Activated CD4-positive, alpha-beta T cell treated with anti-CD3 and anti-CD28 coated beads, Interleukin-2, amount 10 ng/mL, durations not matched to agents 24 days and 14 days (primary cell): ENCODE measurements at places on chromosomes 16 and 17. TPM values are rescaled to one million over a fixed set of nuclear protein-coding genes. Genes with fewer than 3 reads are reported as not detected.
A peak's percentile ranks its signal among the peaks of the same experiment; 100 is the strongest.

DNA sequence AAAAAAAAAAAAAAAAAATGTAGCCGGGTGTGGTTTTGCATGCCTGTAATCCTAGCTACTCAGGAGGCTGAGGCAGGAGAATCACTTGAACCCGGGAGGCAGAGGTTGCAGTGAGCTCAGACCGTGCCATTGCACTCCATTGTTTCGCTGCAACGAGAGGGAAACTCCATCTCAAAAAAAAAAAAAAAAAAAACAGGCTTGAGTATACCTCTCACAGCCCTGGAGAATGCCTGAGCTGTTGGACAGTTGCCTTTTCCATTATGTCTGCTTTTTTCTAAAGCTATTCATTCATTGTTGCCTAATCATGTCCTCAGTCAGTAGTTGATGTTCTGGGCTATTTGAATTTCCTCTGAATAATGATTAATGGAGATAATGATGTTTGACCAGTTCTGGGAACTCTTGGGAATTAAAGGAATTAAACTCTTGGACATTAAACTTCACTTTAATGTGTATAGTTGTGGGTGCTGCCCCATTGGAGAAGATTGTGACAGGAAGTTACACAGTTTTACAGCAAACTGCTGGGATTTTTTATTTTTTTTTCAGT, 11.8 kb downstream of the HMOX2 start:
- peaks cover 43% of the 10 kb centered on the region for H3K4me1 ChIP-seq
- peak; percentile 65 for DNase-seq
- peak overlapping the region; percentile 80 for H3K4me3 ChIP-seq
- H3K27me3 ChIP-seq = no peaks in the 10 kb centered on the region

- peak; percentile 55 for DNase-seq
- peak overlapping the region; percentile 36 for H3K27ac ChIP-seq
- H3K27me3 ChIP-seq = peaks cover 6% of the 10 kb centered on the region
- H3K4me1 ChIP-seq = peaks cover 18% of the 10 kb centered on the region
These were observed 19.0 kb upstream of the ADCY7 start for GRCh38 chr16:50247123-50247905.

ACAP1 gene
- 262 and 275 TPM in 2 replicates for total RNA-seq

DNA sequence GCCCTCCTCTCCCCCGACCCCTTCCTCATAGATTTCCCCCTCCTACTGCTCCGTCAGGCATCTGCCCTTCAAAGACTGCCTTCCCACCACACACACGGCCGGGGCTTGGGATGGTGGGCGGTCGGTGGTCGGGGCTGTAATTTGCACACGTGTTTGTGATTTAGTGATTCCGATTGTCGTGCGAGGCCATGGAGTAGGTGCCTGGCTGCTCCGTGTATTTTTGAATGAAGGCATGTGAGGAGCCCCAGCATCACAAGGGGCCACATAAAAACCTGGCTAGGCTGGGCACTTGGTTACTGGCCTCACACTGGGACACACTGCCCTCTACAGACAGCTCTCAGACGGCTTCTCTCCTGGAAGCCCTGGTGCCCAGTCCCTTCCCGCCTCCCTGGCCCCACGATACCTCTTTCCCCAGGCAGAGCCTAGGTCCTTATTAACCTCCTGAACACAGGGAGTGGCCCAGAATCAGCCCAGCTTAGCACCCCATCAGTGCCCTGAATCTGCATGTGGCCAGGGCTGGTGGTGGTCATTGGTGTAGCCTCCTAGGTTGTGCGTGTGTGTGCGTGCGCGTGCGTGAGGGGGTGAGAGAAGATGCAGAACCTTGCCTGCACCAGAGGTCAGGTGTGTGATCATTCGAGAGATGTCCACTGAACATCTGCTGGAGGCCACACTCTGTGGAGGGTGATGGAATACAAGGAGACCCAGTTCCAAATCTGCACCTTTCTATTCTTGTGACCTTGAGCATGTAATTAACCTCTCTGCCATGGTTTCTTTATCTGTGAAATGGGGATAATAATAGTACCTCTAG, 1.3 kb upstream of the SOCS1 start:
- H3K36me3 ChIP-seq = peaks cover 30% of the 10 kb centered on the region
- H3K27me3 ChIP-seq = no peaks in the 10 kb centered on the region
- H3K27ac ChIP-seq = peak overlapping the region; percentile 97
- H3K4me3 ChIP-seq = peak overlapping the region; percentile 99

DLG4 gene
- 12.4 and 14.0 TPM in 2 replicates for total RNA-seq

CAMTA2 gene
- total RNA-seq = 87.7 and 89.7 TPM in 2 replicates

DNA sequence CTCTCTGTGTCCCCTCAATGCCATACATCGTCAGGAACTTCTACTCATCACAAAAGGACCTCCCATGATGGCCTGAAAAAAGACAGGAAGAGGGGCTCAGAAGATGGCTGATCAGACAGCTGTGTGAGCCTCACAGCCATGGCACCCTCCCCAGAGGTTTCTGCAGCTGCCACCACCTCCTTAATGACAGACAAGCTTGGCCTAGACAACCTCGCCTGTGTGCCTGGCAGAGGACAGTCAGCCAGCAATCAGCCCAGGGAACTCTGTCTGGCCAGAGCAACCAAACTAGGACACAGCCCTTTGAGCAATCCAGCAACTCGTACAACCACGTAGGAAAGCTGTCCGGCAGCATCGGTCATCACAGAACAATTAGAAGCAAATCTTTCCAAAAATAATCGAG, 54.2 kb upstream of the MED9 start:
- H3K36me3 ChIP-seq = no peaks in the 10 kb centered on the region
- H3K4me1 ChIP-seq = peaks cover 2% of the 10 kb centered on the region
- no peak overlapping the region for H3K27ac ChIP-seq

DNA sequence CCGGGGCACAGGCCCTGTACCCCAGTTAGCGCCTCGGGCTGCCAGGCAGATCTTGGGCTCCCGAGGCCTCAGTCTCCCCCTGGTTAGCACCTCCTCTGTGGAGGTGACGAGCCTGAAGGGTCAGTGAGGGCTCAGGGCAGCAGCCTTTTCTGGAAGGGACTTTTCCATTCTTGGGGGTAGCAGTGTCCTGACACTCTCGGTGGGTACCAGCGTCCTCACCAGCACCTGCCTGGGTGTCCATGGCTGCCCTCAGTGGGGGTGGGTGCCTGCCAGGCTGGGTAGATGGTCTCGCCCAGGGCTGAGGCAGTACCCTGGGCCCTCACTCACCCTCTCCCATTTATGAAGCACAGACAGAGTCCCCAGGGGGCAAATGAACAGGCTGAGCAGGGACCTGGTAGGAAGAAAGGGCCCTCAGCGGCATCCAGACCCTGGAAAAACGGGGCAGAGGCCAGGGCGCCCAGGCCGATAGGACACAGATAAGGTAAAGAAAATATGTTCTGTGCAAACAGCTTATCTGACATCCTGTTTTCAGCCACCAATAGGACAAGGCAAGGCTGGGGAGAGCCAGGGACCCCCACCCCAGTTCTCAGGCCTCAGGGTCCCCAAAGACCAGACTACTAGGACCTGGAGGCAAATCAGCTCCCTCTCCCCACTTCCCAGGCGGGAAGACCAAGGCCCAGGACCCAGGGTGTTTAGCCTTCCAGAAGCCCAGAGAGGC, 50.9 kb downstream of the ZFPM1 start:
- no peaks in the 10 kb centered on the region for H3K36me3 ChIP-seq
- no peak overlapping the region for H3K27ac ChIP-seq
- peaks cover 1% of the 10 kb centered on the region for H3K4me1 ChIP-seq
- no peak overlapping the region for H3K4me3 ChIP-seq
- no peak for DNase-seq

DNA sequence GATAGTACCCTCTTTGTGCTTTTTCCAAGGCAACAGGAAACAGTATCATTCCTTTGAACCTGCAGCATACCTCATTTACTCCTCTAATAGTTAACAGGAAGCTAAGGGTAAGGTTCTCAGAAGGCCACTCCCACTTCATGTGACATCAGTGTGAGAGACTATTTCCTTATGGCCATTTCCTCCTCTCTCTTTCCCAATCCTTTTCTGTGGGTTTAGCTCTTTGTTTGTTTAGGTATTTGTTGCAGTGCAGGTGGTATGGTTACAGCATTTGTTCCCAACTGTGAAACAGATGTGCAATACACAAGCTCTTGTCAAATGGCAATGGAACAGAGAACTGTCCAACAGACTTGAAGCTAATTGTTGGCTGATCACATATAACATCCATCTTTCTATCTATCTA, 14.7 kb downstream of the TMC5 start:
- no peak overlapping the region for H3K27ac ChIP-seq
- no peak overlapping the region for H3K4me3 ChIP-seq
- DNase-seq = peak; percentile 55
- no peaks in the 10 kb centered on the region for H3K36me3 ChIP-seq
- peaks cover 9% of the 10 kb centered on the region for H3K4me1 ChIP-seq

DNA sequence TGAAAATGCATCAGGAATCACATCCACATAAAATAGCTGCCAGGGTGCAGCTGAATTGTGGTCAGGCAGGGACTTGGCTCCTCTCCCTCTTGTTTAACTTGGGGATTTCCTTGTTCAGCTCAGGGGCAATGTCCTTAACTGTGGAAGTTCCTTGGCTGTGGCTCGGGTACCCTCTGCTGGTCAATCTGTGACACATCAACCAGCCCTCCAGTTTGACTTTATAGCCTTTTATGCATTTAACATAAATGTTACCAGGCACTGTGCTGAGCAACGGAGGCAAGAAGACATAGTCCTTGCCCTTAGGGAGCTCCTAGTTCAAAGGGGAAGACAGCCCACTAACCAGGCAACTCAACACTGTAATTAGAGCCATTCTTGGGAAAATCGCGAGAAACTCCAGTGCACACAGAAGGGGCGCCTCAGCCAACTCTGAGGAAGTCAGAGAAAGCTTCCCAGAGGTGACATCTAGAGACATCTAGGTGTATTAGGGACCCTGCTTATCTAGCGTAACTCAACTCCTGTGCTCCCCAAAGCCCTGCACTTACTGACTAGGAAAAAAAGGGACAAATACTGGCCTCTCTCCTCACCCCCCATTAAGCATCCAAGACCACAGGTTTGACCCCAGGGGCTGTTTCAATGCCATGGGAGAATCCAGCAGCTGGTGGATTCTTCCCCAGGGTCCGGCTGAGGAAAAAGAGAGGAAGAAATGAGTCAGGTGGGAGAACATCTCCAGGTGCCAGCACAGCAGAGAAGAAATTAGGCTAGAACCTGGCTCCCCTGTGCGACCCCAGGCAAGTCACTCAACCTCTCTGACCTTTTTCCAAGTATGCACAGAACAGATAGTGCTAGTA, 17.3 kb upstream of the EEF2K start:
- peak; percentile 90 for DNase-seq
- peaks cover 5% of the 10 kb centered on the region for H3K36me3 ChIP-seq
- H3K27ac ChIP-seq = peak overlapping the region; percentile 99
- no peaks in the 10 kb centered on the region for H3K27me3 ChIP-seq
- H3K4me1 ChIP-seq = peaks cover 39% of the 10 kb centered on the region

DNA sequence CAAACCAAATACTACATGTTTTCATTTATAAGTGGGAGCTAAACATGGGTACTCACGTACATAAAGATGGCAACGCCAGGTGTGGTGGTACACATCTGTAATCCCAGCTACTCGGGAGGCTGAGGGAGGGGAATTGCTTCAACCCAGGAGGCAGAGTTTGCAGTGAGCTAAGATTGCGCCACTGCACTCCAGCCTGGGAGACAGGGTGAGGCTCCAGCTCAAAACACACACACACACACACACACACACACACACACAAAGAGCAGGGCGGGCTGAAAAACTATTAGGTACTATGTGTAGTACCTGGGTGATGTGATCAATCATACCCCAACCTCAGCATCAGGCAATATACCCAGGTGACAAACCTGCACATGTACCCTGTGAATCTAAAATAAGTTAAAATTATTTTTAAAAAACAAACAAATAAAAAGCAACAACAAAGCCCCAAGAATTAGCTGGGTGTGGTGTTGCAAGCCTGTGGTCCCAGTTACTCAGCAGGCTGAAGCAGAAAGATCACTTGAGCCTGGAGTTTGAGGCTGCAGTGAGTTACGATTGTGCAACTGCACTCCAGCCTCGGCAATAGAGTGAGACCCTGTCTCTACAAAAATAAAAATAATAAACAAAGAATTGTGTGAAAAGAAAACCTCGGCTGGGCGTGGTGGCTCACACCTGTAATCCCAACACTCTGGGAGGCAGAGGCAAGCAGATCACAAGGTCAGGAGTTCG, 11.9 kb upstream of the FAAP100 start:
- no peaks in the 10 kb centered on the region for H3K4me1 ChIP-seq
- H3K4me3 ChIP-seq = no peak overlapping the region
- DNase-seq = no peak
- no peaks in the 10 kb centered on the region for H3K27me3 ChIP-seq
- peaks cover 44% of the 10 kb centered on the region for H3K36me3 ChIP-seq

DNA sequence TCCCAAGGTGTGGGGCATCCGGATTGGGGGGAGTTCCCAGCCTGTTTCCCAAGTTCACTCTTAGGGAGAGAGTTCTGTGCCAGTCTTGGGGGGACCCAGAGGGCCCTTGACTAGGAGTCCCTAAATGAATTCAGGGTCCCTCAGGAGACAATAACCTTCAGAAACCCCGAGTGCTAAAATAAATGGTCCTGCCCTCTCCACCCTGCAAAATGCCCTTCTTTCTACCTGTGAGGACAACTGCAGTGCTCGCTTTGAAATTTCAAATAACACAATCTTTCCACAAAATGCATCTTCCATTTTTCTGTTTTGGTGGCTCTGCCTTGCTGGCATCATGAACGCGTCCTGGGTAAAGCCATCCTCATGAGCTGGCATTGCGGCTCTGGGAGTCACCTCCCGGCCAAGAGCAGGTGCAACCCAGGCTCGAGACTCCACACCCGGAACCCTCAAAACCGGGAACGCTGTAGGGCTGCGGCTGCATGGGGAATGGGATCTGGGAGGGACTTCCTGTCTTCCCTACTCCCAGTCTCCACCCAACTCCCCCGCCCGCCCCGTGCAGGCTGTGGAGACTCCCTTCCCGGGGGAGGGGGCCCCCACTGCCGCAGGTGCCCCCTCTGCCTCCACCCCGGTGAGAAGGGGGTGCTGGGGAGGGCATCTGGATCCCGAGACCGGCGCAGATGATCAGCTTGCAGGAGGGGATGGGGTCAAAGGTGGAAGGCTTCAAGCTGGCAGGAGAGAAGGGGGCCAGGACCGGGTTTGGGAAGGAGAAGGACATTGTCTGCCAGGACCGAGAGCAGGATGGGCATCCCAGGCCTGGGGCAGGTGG, at the start of gene ZNF205:
ZNF205 (plus strand) TSS at position 529 of the 823 bp plus-strand sequence. CDS start 845 bp downstream, outside the sequence.
- no peak within 1 kb of the TSS for H3K27ac ChIP-seq
- H3K36me3 ChIP-seq = no peaks in the 10 kb centered on the region
- peaks cover 4% of the 10 kb centered on the region for H3K4me1 ChIP-seq
- H3K27me3 ChIP-seq = peaks cover 14% of the 10 kb centered on the region
- no peak for DNase-seq

- peaks cover 1% of the 10 kb centered on the region for H3K27me3 ChIP-seq
- H3K4me3 ChIP-seq = peak overlapping the region; percentile 39
- H3K4me1 ChIP-seq = peaks cover 2% of the 10 kb centered on the region
- H3K27ac ChIP-seq = no peak overlapping the region
These were observed 40.8 kb upstream of the CMIP start for GRCh38 chr16:81403601-81404391.
